ENCODE measurements at places on chromosomes 2 and 18. TPM values are rescaled to one million over a fixed set of nuclear protein-coding genes. Genes with fewer than 3 reads are reported as not detected.

LIPG gene
- 4.3 TPM for total RNA-seq

PXDN gene
- total RNA-seq, result 12.5 TPM

ZBTB7C gene
- total RNA-seq, result 2.9 TPM

MCEE gene
- 17.2 TPM for total RNA-seq

Data from psoas muscle (tissue), 8 donors.